ENCODE measurements at places on chromosomes 5 and 9.

DNA sequence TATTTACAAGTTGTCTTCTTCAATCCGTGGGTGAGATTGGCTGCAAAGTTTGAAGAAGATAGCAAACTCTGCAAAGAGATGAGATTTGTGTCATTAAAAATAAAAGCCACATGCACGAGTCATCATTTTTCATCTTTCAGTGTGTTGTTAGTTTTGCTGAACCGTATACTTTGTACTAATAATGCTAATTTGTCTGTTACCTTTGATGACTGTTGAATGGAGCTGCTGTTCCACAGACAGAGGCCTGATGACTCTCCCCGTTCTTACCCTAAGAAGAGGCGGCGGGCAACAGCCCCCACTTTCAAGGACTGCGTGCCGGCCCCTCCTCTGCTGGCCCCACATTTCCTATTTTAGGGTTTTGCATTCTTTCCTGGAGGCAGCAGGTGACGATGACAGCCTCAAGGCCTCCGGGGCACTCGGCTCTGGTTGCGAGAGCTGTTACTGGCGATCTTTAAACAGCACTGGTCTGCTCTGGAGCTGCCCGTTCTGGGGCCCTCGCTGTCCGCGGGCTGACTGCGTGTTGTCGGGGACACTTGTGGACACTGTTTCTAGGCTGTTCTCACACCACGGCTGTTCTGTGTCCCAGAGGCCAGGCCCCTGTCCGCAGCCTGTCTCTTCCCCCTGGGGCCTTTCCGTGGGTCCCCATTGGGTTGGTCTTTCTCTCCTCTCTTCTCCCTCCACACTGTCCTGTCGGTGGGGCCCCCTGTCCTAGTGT lies 35.1 kb downstream of the NDUFS6 start:
- no peak for DNase-seq

DNA sequence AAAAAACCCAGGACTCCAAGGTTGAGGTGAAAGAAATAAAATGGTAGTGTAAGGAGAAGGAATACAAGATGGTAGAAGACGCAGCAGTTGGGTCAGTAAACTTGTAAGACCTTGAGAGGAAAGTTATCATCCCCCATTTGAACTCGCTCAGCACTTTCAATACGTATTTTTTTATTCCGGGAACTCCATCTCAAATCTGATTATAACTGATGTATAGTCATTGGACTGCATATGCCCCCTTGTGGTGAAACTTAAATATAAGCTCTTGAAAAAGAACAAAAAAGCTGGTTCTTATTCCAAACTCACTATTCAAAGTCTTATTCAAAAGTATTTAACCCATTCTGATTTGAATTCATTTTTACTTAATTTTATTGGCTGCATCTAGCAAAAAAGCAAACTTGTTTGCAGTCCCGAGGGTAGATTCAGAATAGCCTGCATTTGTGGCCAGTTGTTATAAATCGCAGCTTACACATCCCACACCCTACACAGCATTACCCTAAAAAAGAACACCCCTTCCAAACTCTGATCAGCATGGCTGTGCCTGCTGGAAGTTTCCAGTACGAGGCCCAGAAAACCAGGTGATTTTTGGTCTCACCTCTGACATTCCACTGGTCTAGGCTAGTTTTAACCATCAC lies 118.0 kb downstream of the ESM1 start:
- DNase-seq = no peak

GRCh38 chr5:11684607-11685006 lies 219.6 kb downstream of the CTNND2 start:
- no peak for DNase-seq

- no peak for DNase-seq
These were observed at the start of gene PLEKHG4B for GRCh38 chr5:91556-92263. Gene PLEKHG4B, plus strand, starts transcription at chr5:92168. Its CDS starts 64 bp downstream, at chr5:92232.

GRCh38 chr5:65987982-65988381 lies 61.6 kb downstream of the ERBIN start:
- no peak for DNase-seq

All from activated T-cell treated with anti-CD3 and anti-CD28 coated beads for 1 hour (primary cell).